ENCODE measurements at places on chromosomes 1 and 21. TPM values are rescaled to one million over a fixed set of nuclear protein-coding genes. Genes with fewer than 3 reads are reported as not detected.

Gene PPM1J
- total RNA-seq, result 0.67 TPM

GRCh38 chr1:238252033-238252802 is 361.5 kb upstream of the ZP4 start:
- peak; percentile 85 for DNase-seq

- no peak for DNase-seq
Measured at GRCh38 chr1:243244432-243244841, 10.6 kb downstream of the CEP170 start.

DNA sequence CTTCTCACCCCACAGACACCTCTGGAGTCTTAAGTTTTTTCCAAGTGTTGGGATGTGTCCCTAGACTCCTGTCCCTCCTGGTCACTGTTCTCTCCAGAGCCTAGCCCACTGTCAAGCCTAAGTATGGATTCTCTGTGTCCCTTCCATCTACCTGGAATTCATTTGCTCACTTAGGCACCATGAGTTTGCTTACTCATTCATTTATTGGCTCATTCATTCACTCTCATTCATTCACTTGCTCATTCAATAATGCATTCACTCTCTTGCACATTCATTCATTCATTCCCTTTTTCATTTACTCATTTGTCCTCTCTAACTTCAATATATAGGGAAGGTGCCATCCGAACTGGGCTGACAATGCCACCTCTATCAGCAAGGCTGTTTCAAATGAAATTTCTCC is 1.6 kb downstream of the S100A16 start:
- DNase-seq, result no peak
